ENCODE measurements at places on chromosomes 12 and 14. TPM values are rescaled to one million over a fixed set of nuclear protein-coding genes. Genes with fewer than 3 reads are reported as not detected.

Gene ATG14
- 8.1 TPM for total RNA-seq

Gene DCN
- not detected for total RNA-seq

Gene TTC9
- 16.6 TPM for total RNA-seq

Gene RASAL1
- total RNA-seq = 1.0 TPM

Gene NUAK1
- not detected for total RNA-seq

Gene CNTN1
- not detected for total RNA-seq

Gene ADIPOR2
- total RNA-seq = 51.3 TPM

Gene RERG
- total RNA-seq = not detected

Gene LRRC10
- not detected for total RNA-seq

Gene PIANP
- total RNA-seq = 1.1 TPM

Gene PPP1R1A
- total RNA-seq = not detected

Gene MFAP5
- not detected for total RNA-seq

Data from activated naive CD8-positive, alpha-beta T cell treated with anti-CD3 and anti-CD28 coated beads, Interleukin-2, amount 10 ng/mL, durations not matched to agents 7 days and 5 days (primary cell).